Psoas muscle (tissue), 8 donors: ENCODE measurements at places on chromosomes 12 and 14.

GRCh38 chr12:9364224-9365176, 156.3 kb upstream of the PZP start:
- H3K36me3 ChIP-seq: no peaks in the 10 kb centered on the region
- no peaks in the 10 kb centered on the region for H3K27me3 ChIP-seq
- no peak for DNase-seq
- H3K4me1 ChIP-seq: no peaks in the 10 kb centered on the region
- no peak overlapping the region for H3K4me3 ChIP-seq

GRCh38 chr14:30223385-30223785, 295.7 kb upstream of the PRKD1 start:
- H3K4me3 ChIP-seq: no peak overlapping the region
- no peaks in the 10 kb centered on the region for H3K36me3 ChIP-seq
- no peaks in the 10 kb centered on the region for H3K27me3 ChIP-seq
- no peak overlapping the region for H3K27ac ChIP-seq
- H3K4me1 ChIP-seq: peaks cover 11% of the 10 kb centered on the region

GRCh38 chr14:45136399-45136798, 669 bp downstream of the FANCM start:
- peaks cover 32% of the 10 kb centered on the region for H3K4me1 ChIP-seq
- no peaks in the 10 kb centered on the region for H3K36me3 ChIP-seq
- H3K4me3 ChIP-seq: peak overlapping the region; percentile 86
- peak overlapping the region; percentile 92 for H3K27ac ChIP-seq

- peaks cover 6% of the 10 kb centered on the region for H3K27me3 ChIP-seq
- H3K36me3 ChIP-seq: no peaks in the 10 kb centered on the region
- H3K4me3 ChIP-seq: no peak overlapping the region
- DNase-seq: no peak
- H3K4me1 ChIP-seq: no peaks in the 10 kb centered on the region
Observed at GRCh38 chr12:109393437-109394345, 46.0 kb downstream of the MYO1H start.

- no peaks in the 10 kb centered on the region for H3K36me3 ChIP-seq
- H3K27ac ChIP-seq: no peak overlapping the region
- H3K4me3 ChIP-seq: no peak overlapping the region
- H3K27me3 ChIP-seq: no peaks in the 10 kb centered on the region
- DNase-seq: no peak
Observed at GRCh38 chr12:53160673-53161072, 19.8 kb upstream of the ZNF740 start.

DNA sequence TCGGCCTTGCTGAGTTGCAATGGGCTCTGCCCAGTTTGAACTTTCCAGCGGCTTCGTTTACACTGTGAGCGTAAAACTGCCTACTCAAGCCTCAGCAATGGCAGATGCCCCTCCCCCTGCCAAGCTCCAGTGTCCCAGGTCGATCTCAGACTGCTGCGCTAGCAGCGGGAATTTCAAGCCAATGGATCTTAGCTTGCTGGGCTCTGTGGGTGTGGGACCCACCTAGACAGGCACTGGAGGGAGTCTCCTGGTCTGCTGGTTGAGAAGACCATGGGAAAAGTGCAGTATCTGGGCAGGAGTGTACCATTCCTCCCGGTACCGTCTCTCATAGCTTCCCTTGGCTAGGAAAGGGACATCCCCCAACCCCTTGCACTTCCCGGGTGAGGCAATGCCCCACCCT, 88.2 kb downstream of the KLHL28 start:
- H3K27me3 ChIP-seq: peaks cover 4% of the 10 kb centered on the region
- H3K4me3 ChIP-seq: no peak overlapping the region
- H3K27ac ChIP-seq: no peak overlapping the region
- no peak for DNase-seq
- no peaks in the 10 kb centered on the region for H3K36me3 ChIP-seq
- no peaks in the 10 kb centered on the region for H3K4me1 ChIP-seq

GRCh38 chr12:21561158-21561557, 35.1 kb downstream of the SPX start:
- no peaks in the 10 kb centered on the region for H3K4me1 ChIP-seq
- H3K36me3 ChIP-seq: no peaks in the 10 kb centered on the region
- no peak overlapping the region for H3K4me3 ChIP-seq
- no peak overlapping the region for H3K27ac ChIP-seq

DNA sequence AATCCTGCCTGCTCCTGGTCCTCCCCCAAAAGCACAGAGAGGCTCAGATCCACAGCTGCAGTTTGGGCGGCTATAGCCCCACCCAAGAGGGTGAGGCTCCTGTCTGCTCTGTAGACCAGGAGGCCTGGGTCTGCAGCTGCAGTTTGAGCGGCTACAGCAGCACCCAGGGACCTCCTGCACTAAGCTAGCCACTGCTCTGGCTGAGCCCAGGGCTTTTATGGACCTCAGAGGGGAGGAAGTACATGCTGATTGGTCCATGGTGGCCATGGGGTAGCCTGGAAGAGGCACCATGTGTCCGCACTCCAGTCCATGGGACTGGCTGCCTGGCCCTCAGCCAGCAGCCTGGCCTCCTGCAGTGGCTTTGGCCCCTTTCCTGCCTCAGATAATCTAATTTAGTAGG, 49.6 kb upstream of the GSC start:
- no peak overlapping the region for H3K27ac ChIP-seq
- no peaks in the 10 kb centered on the region for H3K4me1 ChIP-seq
- no peak overlapping the region for H3K4me3 ChIP-seq
- no peaks in the 10 kb centered on the region for H3K36me3 ChIP-seq
- H3K27me3 ChIP-seq: peaks cover 1% of the 10 kb centered on the region
- DNase-seq: no peak

DNA sequence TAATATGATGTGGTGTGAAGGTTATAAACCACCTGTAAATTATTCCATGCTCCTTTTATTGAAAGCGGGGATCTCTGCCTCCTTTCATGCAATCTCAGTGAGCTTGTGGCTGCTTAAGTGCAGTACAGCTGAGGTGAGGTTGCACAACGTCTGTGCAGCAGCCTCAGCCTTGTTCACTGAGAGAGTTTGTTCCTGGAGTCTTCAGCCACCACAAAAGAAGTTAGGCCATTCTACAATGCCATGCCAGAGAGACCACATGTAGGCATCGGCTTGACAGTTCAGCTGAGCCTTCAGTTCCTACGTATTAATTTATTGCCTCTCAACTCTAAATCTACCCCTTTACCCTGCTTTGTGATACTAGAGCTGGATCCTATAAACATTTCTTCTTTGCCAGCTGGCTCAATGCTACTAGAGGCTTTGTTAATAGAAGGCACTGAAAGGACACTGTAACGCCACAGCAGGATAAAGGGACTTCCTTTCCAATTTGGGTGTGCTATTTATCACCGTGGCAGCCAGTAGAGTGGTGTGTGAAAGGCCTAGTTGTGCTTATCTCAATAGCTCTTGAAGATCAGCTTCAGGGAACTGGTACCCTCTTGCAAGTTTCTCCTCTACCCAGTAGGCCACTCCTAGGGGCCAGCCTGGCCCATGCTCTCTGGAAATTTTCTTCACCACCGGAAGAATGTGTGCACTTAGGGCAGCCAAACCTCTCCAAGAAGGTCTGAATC, 337.7 kb downstream of the IPO8 start:
- H3K4me3 ChIP-seq: no peak overlapping the region
- no peaks in the 10 kb centered on the region for H3K4me1 ChIP-seq
- no peaks in the 10 kb centered on the region for H3K36me3 ChIP-seq

DNA sequence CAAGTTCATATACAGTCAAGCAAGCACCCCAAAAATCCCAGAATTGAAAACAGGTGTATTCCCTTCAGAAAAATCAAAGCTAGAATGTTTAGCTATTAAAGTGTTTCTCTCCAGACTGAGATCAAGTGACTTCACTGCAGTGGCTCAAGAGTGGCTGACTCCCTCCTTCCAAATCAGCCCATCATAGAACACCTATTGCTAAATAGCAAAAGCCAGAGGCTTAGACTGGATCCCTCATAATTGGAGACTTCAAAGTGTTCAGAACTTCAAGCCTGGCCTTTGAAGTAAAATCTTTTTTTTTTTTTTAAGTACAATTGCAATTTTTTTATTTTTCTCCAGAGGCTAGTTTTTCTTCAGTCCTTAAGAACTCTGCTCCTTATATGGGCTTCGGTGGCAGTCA, 50.0 kb upstream of the CERS5 start:
- no peaks in the 10 kb centered on the region for H3K27me3 ChIP-seq
- no peaks in the 10 kb centered on the region for H3K36me3 ChIP-seq
- no peak overlapping the region for H3K27ac ChIP-seq
- H3K4me3 ChIP-seq: no peak overlapping the region
- H3K4me1 ChIP-seq: peaks cover 23% of the 10 kb centered on the region
- no peak for DNase-seq

GRCh38 chr14:54711812-54712464, 145.0 kb downstream of the SAMD4A start:
- DNase-seq: no peak
- peak overlapping the region; percentile 12 for H3K4me3 ChIP-seq
- H3K27me3 ChIP-seq: no peaks in the 10 kb centered on the region
- peaks cover 76% of the 10 kb centered on the region for H3K4me1 ChIP-seq
- H3K27ac ChIP-seq: peak overlapping the region; percentile 89
- no peaks in the 10 kb centered on the region for H3K36me3 ChIP-seq

DNA sequence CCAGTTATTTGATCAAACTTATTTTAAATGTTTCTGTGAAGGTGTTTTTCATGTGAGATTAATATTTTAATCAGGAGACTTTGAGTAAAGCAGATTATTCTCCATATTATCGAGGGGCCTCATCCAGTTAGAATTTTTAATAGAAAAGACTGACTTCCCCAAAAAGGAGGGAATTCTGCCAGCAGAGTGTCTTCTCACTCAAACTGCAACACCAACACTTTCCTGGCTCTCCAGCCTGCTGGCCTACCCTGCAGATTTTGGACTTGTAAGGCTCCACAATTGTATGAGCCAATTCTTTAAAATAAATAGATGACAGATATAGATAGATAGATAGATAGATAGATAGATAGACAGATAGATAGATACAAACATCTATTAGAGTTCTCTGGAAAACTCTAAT, 155.7 kb downstream of the SEC23A start:
- no peak for DNase-seq
- H3K27me3 ChIP-seq: no peaks in the 10 kb centered on the region
- H3K4me3 ChIP-seq: no peak overlapping the region
- H3K27ac ChIP-seq: no peak overlapping the region
- no peaks in the 10 kb centered on the region for H3K36me3 ChIP-seq

DNA sequence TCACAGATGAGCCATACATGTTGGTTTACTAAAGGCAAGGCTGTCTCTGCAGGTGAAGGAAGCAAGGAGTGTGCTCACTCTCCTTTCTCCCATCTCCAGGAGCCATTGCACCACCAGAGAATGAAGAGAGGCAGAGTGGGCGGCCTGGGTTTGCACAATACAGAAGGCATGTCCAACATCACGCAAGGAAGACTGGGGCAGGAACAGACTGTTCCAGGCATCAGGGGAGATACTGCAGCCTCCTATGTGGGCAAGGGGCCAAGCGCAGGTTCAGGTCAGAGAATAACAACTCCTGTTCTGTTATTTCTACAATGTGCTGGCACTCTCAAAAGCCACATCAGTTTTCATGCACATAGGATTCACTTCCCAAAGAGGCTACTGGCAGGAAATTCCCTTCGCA, 1.7 kb upstream of the TMEM229B start:
- H3K4me3 ChIP-seq: no peak overlapping the region
- H3K27ac ChIP-seq: no peak overlapping the region
- no peak for DNase-seq

DNA sequence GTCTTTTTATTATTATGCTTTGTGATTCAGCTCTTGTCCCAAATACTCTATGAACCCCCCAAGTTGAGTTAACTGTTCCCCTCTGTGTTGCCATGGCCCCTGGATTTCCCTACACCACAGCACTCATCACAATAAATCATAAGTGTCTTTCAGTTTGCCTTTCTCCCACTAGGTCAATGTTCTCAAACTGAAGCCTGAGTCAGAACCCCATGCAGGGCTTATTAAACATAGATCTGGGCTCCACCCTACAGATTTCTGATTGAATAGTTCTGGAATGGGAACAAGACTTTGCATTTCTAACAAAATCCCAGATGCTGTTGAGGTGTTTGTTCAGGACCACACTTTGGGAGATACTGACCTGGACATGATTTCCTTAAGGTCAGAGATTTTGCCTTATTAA, 199.4 kb downstream of the TBX5 start:
- H3K36me3 ChIP-seq: no peaks in the 10 kb centered on the region
- no peak for DNase-seq
- H3K27ac ChIP-seq: no peak overlapping the region
- H3K4me1 ChIP-seq: no peaks in the 10 kb centered on the region
- H3K4me3 ChIP-seq: no peak overlapping the region

- H3K36me3 ChIP-seq: no peaks in the 10 kb centered on the region
- DNase-seq: no peak
- H3K27me3 ChIP-seq: no peaks in the 10 kb centered on the region
- H3K4me3 ChIP-seq: no peak overlapping the region
- H3K27ac ChIP-seq: no peak overlapping the region
- H3K4me1 ChIP-seq: no peaks in the 10 kb centered on the region
Observed at GRCh38 chr12:103667125-103667524, 80.1 kb downstream of the STAB2 start.

GRCh38 chr12:25590011-25590721, 37.1 kb upstream of the LMNTD1 start:
- H3K27me3 ChIP-seq: no peaks in the 10 kb centered on the region
- H3K4me3 ChIP-seq: no peak overlapping the region
- no peak for DNase-seq
- no peak overlapping the region for H3K27ac ChIP-seq
- H3K4me1 ChIP-seq: no peaks in the 10 kb centered on the region

- no peaks in the 10 kb centered on the region for H3K27me3 ChIP-seq
- H3K4me1 ChIP-seq: no peaks in the 10 kb centered on the region
- H3K27ac ChIP-seq: no peak overlapping the region
- no peak overlapping the region for H3K4me3 ChIP-seq
Observed at GRCh38 chr12:7994731-7995205, 37.7 kb upstream of the FOXJ2 start.

DNA sequence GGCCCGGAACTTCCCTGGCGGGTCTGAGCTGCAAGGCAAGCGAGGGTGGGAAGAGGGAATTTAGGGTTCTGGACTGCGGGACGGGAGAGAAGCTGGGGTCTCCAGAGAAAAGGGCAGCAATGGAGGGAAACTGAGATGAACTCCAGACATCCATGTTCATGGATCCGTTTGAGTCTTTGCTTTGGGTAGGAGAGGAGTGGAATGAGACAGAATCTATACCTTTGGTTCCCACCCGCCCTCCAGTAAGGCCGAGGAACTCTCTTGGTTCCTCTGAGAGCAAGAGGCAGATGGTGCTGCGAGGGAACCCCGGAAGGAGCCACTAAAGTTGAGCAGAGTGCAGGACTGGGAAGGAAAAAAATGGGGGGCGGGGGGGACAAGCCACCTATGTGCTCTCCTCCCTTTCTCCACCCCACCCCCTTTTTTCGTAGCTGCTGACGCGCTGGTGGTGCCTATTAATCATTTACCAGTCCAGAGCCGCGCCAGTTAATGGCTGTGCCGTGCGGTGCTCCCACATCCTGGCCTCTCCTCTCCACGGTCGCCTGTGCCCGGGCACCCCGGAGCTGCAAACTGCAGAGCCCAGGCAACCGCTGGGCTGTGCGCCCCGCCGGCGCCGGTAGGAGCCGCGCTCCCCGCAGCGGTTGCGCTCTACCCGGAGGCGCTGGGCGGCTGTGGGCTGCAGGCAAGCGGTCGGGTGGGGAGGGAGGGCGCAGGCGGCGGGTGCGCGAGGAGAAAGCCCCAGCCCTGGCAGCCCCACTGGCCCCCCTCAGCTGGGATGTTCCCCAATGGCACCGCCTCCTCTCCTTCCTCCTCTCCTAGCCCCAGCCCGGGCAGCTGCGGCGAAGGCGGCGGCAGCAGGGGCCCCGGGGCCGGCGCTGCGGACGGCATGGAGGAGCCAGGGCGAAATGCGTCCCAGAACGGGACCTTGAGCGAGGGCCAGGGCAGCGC, 1.2 kb downstream of the SSTR1 start:
- H3K27ac ChIP-seq: no peak overlapping the region
- H3K27me3 ChIP-seq: peaks cover 66% of the 10 kb centered on the region
- H3K36me3 ChIP-seq: no peaks in the 10 kb centered on the region

- no peaks in the 10 kb centered on the region for H3K27me3 ChIP-seq
- no peak overlapping the region for H3K4me3 ChIP-seq
- no peaks in the 10 kb centered on the region for H3K36me3 ChIP-seq
- DNase-seq: no peak
Observed at GRCh38 chr12:128833418-128833817, 9.7 kb upstream of the SLC15A4 start.
